ENCODE measurements at places on chromosomes 16 and 17.

DNA sequence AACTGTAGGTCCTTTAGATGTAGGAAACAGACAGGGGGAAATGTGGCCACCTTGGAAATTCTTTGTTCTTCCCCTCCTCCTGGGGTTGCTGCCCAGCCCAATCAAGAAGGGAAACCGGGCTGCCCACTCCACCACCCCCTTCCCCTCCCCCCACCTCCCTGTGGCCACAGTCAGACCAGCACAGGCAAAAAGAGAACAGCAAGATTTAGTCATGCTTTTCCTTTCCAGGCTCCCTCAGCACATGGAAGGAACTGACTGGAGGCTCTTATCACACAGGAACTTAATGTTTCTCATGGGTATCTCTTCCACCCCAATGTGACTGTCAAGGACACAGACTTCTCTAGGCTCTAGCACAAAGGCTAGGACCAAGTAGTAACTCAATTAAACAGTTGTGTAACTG is 3.0 kb upstream of the CCL1 start:
- DNase-seq = no peak

DNA sequence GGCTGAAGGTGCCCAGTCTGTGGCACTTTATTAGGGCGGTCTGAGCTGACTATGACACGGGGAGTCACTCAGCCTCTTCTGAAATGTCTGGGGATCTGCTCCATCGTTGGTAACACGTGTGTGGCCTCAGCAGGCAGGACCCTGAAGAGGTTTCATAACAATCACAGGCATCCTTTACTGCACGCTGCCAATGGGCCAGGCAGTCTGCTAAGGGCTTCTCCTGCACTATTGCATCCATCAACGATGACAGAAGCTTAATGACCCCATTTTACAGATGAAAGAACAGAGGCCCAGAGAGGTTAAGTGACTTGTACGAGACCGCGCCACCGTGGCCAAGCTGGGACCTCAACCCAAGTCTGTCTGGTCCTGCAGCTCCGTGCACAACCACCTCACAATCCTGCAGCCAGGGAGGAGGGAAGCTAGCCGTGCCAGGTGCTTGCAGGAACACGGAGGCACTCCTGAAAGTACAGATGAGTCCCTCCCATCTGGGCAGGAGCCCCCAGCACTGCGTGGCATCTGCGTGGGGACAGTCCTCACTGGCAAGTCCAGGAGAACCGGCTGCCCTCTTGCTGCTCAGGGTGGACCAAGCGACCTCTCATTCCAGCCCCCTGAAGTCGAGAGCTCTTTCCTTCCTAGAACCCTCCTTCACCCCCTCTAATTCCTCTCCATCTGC is 40.0 kb downstream of the RPH3AL start:
- DNase-seq = no peak

- no peak for DNase-seq
These were observed 36.1 kb upstream of the SLC25A19 start for GRCh38 chr17:75325348-75325747.

DNA sequence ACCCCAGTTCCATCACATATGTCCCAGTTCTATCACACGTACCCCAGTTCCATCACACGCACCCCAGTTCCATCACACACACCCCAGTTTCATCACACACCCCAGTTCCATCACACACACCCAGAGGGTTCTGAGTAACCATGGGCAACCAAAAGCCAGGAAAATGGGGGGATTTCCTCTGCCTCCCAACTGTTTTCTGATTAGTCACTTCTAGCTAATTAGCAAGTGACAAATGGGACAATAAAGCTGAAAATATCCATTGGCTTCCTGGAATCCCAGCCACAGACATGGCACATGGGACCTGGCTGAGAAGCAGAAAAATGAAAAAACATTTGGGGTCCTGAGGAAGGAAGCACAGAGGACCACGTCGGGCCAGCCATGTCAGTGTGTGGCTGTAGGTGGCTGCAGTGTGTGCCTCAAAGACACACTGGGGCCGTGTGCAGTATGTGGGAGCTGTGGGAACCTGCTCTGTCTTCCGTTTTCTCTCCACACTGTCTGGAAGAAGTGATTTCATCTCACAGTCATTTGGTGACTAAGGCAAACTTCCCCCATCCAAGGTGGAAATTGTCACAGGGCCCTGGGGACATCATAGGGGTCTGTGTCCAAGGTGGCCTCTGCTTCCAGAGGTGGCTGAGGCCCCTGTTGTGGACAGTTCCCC is 106.7 kb downstream of the CMIP start:
- no peak for DNase-seq

GRCh38 chr17:63276821-63277220 is 169.3 kb downstream of the CYB561 start:
- no peak for DNase-seq

DNA sequence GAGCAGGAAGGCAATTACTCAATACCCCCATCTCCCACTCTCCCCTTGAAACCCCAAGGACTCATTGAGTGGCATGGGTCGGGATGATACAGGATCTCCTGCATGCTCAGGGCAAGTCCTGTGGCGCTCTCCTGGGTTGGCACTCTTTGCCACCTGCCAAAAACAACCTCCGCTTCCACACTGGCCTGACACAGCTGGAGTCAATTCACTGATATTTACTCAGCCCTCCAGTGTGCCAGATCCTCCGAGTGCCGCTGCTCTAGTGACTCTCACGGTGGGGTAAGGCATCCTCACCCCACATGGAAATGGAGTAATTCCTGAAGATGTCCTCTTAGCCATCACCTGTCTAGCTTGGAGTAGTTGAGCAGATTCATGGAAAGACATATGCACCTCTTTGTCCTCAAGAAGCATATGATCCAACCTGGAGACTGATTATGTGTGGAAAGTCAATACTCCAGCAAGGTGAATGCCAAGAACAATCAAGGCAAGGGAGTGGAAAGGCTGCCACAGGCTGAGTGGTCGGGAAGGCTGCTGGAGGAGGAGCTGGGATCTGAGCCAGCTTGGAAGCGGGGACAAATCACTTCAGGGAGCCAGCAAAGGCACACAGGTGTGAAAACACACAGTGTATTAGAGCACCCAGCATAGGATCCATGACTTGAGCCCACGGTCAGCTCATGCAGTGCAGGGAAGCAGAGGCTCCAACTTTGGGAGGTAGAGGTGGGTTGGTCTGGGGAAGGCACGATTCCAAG is 12.6 kb upstream of the GOSR2 start:
- DNase-seq = no peak

GRCh38 chr16:72860726-72861562 is 187.0 kb downstream of the ZFHX3 start:
- no peak for DNase-seq

DNA sequence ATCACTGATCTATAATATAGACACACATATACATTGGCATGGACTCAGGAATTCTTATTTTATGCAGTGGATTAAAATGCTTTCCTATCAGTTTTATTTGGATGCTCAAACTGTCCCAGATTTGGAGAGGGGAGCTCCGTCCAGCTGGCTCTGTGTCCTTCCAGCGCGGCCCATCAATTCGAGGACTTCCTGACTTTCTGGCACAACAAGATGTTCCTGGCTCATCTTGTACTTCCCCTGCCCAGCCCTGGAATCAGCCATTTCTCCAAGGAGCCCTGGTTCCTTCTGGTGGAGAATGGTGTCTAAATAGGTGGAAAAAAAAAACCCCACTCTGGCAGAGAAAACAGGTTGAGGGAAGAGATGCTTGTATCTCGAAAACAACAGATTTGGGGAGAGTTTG is 94.5 kb downstream of the CRISPLD2 start:
- no peak for DNase-seq

DNA sequence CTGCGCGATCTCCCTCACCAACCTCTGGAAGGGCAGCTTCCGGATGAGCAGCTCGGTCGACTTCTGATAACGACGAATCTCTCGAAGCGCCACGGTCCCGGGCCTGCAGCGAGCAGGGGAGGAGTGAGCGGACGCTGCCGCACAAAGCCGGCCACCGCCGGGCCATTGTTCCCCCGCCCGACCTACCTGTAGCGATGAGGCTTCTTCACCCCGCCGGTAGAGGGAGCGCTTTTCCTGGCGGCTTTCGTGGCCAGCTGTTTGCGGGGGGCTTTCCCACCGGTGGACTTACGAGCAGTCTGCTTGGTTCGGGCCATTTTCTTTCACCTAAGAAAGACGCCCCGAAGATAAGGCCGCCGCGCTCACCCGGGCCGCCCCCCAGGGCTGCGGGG is 5.8 kb upstream of the UNK start:
- DNase-seq = peak; percentile 76

- DNase-seq = no peak
These were observed 226.9 kb downstream of the C16orf78 start for GRCh38 chr16:49600536-49600935.

DNA sequence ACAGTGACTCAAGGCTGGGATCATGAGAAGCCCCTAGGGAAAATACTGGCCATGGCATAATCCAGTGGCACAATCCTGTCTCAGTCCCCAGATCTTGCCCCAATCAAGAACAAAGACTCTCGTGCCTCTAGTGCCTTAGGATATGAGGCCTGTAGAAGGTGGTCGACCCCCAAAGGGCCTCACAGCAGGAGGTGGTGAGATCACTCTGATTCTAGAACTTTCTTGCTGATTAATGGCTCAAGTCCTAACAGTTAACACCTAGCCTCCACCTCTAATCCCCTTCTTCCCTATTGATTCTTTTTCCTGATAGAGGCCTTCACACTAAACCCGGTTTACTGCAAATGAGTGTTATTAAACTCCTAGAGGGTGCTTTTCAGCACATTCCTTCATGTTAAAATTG is 176.8 kb downstream of the CCDC182 start:
- DNase-seq = no peak

GRCh38 chr17:60748204-60748603 is 70.6 kb downstream of the BCAS3 start:
- DNase-seq = no peak

- DNase-seq = no peak
These were observed 53.7 kb downstream of the SNX20 start for GRCh38 chr16:50627419-50627818.

- no peak for DNase-seq
These were observed 683.1 kb downstream of the WWOX start for GRCh38 chr16:78782572-78782971.

DNA sequence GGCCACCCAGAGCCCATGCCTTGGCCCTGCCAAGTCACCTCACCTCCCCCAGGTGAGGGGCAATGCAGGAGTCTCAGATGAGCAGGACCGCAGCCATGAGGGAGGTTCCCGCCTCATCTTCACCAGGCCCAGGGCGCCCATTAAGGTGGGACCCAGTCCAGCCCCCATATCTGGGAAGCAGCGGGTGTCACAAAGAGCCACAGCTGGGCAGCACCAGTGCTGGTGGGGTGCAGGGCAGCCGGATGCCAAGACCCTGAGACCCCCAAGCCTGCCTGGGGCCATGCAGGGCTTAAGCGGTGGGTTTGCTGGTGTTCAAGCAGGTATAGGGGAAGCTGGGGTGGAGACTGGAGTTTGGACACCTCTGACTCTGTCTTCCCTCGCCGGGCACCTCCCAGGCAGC is 237.8 kb upstream of the GSE1 start:
- no peak for DNase-seq

- DNase-seq = no peak
These were observed 55.6 kb upstream of the LRRC37A3 start for GRCh38 chr17:64974750-64975317.

DNA sequence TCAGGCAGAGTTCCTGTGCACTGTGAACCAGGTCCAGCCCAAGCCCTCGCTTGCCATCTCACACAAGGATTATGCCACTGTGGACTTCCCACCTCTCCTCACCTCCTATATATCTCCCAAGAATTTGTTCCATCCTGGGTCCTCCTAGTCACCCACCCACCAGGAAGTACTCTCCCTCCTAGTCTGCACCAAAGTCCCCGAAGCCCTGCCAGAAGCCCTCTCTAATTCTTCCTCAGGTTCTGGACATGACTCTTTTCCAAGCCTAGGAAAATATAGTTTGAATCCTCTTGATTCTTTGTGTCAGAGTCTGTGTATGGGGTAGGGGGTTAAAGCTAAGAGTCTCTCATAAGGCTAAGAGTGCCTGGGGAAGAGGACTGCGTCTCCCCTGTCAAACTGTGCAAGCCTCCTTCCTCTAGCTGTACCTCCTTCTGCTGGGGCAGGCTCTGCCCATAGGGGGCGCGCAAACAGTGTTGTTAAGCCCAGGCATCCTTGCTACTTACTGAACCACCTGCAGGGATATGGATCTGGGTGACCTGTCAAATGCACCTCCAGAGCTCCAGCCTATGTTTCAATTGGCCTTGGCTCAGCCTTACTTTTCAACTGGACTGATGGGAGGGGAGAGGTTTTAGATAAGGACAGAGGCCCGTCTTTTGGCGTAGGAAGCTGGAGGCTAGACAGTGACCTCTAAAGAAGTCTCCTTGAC is 16.6 kb upstream of the DLX4 start:
- peak; percentile 39 for DNase-seq

- DNase-seq = no peak
These were observed 2.8 kb downstream of the KRT10 start for GRCh38 chr17:40819528-40820125.

- DNase-seq = no peak
These were observed 115.1 kb upstream of the ANKFN1 start for GRCh38 chr17:56038131-56038530.

DNA sequence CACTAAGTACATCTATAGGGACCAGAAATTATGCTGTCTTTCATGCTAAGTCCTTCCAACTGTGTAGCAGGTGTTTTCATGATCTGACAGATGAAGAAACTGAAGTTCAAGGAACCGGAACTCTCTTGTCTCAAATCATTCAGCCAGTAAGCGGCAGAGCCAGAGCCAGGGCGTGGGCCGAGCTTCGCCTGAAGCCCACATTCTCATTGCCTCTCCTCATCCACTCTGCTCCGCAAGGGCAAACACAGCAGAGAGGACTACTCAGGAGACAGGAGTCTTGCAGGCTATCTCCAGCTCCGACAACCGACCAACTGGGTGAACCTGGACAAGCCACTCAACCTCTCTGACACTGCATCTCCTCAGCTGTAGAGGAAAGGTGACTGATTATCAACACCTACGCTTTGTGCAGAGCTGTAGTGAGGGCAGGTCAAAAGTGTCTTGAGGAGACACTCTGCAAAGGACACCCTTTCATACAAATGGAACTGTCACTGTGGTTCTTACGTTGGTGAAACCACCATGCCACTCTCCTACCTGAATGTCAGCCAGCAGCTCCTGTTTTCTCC is 72.9 kb downstream of the CYTH1 start:
- DNase-seq = no peak

DNA sequence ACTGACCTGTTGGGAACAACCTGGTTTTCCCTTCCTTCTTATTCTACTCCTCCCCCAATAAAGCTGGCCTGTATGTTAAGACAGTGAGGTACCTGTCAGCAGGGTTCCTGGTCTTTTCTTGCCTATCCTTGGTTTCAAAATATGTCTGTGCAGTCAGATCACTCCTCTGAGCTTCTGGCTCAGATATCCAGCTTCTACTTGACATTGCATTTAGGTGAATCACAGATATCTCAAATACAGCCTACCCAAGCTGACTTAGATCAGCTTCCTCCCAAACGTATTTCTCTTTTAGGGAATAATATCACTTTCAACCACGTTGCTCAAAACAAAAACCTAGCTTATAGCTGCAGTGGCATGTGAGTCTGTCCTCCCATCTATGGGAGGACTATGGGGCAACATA is 48.7 kb downstream of the TEX14 start:
- DNase-seq = no peak

- DNase-seq = no peak
These were observed 43.6 kb upstream of the CCDC182 start for GRCh38 chr17:57788725-57789124.

Data from NK-92 treated with Interleukin-12 subunit alpha and Interleukin-12 subunit beta, amount 100 ng/mL, for 24 hours (cell line).